ENCODE measurements at places on chromosomes 16 and 17.

DNA sequence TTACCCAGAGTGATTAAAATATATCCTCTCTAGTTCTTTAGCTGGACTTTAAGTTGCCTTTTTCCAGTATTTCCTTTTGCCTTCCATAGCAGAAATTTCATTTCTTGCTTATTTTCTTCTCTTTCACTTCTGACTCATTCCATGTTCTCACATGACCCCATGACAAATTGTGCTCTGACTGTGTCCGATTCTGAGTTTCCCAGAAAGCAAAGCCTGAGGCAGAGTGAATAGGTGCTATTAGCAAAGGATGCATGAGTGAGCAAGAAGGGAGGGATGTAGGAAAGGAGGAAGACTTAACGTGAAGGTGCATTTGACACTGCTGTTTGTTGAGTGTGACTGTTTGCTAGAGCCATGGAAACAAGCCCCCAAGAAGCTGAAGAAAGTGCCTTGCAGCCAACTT, 82.6 kb upstream of the CNTNAP4 start:
- no peak for DNase-seq

GRCh38 chr17:36870720-36870999, 66.6 kb upstream of the LHX1 start:
- DNase-seq = no peak

- DNase-seq = no peak
These were observed 304.1 kb upstream of the N4BP1 start for GRCh38 chr16:48914070-48914469.

DNA sequence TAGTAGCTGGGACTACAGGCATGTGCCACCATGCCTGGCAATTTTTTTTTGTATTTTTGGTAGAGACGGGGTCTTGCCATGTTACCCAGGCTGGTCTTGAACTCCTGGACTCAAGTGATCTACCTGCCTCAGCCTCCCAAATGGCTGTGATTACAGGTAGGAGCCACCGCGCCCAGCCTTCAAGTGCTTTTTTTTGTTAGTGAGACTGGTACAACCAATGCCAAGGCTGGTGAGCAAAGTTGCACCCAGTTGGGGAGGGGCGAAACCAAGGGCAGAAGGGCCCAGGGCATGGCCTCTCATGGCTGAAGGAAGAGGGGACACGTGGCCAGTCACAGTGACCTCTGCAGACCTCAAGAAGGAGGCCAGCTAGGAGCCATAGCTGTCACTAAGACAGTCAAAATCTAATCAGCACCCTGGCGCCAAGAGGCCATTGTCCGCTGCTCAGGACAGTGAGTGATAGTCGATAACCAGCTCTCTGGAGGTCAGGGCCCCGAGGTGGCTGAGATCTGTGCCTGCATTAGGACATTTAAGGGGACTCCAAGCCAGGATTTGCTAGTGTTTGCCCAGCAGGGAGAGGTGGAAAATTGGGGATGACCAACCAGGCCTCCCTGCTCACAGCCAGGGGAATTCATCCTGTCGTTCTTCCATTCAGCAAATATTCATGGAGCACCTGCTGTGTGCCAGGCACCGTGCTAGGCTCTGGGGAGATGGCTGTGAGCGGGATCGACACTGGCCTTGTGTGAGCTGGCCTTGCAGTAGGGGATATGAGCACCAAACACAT, 10.2 kb downstream of the IL4R start:
- no peak for DNase-seq

GRCh38 chr17:30376621-30377452, 1.9 kb upstream of the CPD start:
- DNase-seq = peak; percentile 47

DNA sequence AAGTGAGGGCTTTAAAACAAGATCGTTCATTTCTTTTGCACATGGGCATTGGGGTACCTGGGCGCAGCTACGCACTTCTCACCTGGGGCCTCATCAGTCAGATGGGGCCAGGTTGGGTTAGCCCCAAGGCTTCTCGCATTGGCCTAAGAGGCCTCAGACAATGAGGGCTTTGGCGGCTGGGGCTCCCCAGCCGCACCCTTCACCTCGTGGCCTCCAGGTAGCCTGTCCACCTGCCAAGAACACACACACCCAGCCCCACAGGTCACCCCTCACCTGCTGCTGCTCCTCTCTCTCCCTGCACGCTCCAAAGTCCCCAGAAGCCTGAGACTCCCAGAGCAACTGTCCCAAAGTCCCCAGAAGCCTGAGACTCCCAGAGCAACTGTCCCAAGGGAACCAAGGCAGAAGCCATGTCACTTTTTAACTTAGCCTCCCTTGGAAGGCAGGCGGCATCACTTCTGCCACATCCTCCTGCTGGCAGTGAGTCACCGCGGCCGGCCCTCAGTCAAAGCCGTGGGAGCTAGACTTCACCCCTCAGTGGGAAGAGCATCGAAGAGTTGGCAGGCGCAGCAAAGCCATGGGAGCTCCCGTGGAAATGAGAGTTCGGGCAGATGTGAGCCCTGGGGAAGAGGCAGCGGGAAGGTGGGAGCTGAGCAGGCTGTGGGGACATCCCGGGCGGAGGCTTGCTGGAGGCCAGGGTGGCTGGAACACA, 78.9 kb upstream of the PLCG2 start:
- no peak for DNase-seq

DNA sequence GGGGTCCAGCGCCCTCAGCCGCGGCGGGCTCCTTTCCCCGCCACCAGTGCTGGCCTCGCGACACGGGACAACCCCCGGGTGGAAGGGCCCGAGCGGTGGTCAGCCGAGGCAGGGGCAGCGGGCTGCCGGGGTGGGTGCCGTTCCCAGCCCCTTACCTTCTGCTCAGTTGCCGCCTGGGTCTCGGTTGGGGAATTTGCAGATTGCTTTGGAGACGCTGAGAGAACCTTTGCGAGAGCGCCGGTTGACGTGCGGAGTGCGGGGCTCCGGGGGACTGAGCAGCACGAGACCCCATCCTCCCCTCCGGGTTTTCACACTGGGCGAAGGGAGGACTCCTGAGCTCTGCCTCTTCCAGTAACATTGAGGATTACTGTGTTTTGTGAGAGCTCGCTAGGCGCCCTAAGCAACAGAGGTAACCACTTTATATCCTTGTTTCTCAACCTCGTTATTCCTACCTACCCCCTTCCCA, 381 bp downstream of the CTNS start:
- no peak for DNase-seq

GRCh38 chr16:51636920-51637769, 486.1 kb upstream of the SALL1 start:
- DNase-seq = no peak

DNA sequence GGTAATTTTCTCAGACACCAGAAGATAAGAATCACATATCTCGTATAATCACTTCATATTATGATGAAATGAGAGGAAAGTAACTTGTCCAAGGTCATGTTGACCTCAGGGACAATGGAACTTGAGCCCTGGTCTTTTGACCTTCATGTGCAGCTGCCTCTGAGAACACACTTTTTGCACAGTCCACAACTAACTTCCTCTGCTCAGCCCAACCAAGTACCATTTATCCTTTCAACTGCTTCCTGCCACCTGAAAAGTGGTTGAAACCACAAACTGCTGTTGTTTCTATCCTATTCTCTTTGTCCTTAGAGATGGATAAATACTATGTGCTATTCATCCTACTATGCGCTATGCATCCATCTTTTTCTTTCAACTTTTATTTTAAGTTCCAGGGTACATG, 2.3 kb upstream of the CCL1 start:
- no peak for DNase-seq

DNA sequence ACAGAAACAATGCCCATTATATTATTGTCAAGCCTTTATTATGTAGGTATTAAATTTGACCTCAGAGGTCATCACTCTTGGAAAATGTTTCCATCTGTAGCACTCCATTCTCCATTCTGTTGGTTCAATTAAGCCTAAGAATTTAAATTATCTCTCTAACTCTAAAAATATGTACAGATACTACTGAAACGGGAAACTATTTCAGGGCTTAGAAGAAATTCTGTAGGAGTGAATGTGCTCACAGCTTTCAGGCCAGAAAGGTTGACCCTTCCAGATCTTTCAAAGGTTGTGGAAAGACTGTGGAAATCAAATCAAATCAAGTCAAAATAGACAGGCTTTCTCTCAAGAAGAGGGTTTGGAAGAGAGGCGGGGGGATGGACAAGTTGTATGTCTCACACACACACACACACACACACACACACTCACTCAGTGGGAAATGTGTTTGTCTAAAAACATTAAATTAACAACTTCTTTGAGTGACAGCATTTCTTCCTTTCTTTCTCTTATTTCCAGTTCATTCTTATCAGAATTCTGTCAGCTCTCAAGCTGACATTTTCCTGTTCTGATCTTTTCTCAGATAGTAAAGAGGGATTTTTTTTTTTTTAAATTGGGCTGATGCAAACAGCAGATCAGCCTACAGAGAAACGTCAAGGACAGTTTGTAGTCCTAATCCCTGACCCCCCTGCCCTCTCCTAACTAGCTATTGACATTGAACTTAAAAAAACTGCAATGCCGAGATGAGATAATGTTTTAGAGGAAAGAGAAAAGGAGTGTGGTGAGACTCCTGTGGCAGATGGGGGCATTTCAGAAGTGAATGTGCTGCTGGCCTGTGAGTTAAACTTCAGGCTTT, 139.0 kb upstream of the ZFHX3 start:
- no peak for DNase-seq

GRCh38 chr16:17171250-17172143, 299.3 kb downstream of the XYLT1 start:
- no peak for DNase-seq

DNA sequence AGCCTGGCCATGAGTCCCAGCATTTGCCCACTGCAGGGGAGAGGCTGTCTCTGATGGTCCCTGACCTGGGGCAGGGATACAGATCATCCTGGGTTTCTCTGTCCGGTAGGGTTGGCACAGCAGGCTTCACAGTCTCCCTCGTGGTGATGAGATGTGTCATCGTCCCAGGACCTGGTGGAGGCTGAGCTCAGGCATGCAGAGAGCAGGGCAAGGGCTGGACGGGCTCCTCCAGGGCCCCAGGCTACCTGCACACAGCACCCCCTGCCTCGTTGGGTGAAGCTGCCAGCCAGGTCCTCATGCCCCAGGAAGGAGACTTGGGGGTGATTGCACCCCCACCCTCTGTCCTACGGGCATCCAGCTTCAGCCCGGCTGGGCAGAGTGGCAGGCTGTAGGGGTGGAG, 155.8 kb upstream of the GSE1 start:
- no peak for DNase-seq

- DNase-seq = no peak
These were observed 201.2 kb upstream of the RPL38 start for GRCh38 chr17:74002241-74002640.

DNA sequence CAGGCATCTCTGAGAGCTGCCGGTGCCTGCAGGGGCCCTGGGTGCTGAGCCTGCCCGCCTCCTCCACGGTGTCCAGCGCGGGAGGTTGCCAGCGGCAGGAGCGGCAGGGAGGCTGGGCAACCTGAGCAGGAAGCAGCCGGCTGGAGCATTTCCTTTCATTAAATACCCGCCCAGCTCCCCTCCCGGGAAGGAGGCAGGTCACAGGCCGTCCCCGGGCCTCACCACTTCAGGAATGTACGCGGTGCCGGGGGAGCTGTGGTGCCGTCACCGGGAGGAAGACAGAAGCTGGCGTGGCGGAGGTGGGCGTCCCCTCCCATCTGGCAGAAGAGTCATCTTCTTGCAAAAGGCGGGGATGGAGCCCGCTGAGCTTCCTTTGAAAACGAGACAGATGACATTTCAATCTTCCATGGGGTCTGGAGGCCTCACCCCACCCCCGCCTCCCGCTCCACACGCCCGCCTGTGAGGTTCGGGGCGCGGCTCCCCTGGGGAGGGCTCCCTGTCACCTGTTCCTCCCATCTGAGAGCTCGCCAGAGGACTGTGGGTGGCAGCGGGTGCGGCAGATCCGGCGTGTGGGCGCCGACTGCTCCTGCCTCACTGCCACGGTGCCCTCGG, 16.0 kb downstream of the SOX8 start:
- DNase-seq = no peak

DNA sequence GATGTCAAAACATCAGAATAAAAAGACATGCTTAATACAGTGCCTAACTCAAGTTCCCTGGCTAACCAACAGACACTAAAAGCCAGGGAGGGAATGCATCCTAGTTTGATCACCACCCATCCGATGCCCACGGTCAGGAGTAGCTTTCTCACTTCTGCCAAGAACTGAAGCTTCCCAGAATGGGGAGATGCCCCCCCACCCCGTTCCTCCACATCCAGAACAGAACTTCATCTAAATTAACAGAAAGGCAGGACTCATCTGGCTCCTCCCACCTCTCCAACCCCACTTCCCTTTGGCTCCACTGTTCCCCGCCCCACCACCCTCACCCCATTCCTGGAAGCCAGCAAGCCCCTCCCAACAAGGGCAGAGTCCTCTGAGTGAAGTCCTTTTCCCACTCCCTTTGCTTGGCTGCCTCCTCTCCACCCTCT, 33.7 kb downstream of the GDE1 start:
- no peak for DNase-seq

DNA sequence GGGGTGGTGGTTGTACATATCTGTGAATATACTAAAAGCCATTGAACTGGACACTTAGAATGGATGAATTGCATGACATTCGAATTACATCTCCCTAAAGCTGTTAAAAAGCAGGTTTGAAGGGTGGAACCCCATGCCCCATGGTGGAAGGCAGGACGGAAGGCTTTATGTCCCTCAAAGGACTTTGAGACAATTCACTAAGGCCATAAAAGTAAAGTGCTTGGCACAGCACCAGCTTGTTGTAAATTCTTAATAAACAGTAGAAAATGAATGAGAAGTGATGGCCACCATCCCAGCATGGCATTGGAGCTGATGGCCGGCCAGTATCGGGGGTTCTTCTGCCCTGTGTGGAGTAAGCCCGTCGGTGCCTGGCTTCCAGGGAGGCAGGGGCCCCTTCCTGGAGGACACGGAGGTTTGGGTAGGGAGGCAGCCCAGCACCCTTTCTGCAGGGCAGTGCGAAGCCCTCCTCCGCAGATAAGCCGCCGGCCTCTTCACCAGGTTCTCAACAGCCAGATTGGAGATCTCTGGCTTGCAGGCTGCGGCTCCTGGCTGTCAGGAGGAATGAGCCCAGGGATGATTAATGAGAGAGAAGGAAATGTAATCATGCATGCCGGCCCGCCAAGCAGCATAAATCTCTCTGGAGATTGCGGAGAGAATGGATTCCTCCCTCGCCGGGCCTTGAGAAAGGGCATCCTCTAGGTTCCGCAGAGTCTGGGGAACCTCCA, 346.9 kb downstream of the FOXL1 start:
- no peak for DNase-seq

DNA sequence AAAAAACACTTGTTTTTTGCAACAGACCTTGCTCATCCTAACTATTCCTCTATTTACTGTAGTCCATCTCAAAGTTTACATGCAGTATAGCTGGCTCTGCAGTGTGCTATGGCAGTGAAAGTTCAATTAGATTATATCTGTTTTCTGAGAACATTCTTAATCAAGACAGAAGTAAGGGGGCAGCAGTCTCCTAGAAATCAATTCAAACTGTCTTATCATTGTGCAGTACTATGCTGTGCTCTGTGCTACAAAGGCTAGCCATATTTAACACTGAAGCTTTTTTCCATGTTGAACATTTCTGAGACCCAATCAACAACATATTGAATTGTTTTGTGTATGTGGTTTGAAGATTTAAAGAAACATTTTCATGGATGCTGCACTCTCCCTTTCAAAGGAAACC, 11.4 kb downstream of the NETO2 start:
- DNase-seq = no peak

DNA sequence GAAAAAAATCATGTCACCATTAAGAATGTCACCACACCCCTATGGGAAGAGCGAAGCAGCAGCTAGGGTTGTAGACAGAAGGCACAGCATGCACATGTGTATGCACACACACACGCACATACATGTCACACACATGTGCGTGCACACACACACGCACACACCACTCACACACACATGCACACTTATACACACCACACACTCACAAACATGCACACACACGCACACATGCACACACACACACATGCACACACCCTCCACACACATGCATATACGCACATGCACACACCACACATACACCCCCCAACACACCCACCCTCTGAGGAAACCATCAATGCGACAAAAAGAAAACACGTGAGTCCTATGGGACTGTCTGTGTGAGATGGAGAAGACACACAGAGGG, 205.4 kb downstream of the ENGASE start:
- DNase-seq = no peak
